ENCODE measurements at places on chromosomes 6 and 20. TPM values are rescaled to one million over a fixed set of nuclear protein-coding genes. Genes with fewer than 3 reads are reported as not detected.

Gene CABLES2
- total RNA-seq: 4.6 TPM

Gene MYO6
- total RNA-seq: 53.4 TPM

Gene KIF25
- 0.18 TPM for total RNA-seq

Gene AIF1
- 18.7 TPM for total RNA-seq

Gene KHDRBS2
- total RNA-seq: 5.2 TPM

Gene FITM2
- total RNA-seq: 9.8 TPM

Gene RGS17
- total RNA-seq: 0.82 TPM

Gene TMEM74B
- 2.7 TPM for total RNA-seq

Gene LY6G6F
- total RNA-seq: not detected

Gene POU3F2
- 0.06 TPM for total RNA-seq
